Epithelial cell of esophagus (primary cell): ENCODE measurements at places on chromosomes 7 and 10.
A peak's percentile ranks its signal among the peaks of the same experiment; 100 is the strongest.

GRCh38 chr7:70698219-70698832, 433.6 kb upstream of the GALNT17 start:
- peak; percentile 77 for DNase-seq

DNA sequence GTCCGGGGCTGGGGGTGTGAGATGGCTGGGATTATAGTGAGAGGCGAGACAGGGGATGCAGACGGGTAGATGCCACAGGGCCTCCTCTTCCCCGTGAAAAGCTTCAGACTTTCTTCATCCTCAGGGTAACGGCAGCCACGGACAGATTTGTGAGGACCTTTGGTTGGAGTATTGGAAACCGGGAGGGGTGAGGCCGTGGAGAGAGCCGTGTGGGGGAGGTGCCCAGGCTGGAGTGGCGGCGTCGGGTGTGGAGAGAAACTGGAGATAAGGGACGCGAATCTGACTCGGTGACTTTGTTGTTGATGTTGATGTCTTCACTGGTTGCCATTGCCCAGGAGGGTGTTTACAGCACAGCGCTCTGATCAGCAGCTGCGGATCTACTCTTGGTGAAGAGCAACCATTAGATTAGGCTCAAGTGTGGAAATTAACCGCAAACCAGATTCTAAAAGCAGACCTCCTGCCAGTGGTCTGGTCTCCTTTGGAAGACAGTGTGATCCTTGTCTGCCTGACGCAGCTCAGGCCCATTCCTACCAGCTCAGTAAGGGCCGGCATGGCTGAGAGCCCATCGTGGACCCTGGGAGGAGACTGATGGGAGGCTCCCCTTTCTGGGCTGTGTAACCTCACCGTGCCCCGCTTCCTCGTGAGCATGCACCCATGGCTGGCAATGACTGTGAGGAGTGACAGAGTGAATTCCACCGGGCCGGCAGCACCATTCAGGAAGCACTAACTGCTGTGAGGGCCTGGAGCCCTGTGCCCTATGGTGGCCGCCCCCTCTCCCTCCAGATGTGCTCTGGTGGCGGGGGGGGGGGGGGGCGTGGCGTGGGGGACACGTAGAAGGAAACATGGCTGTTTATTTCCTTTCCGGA, 90.3 kb downstream of the INPP5A start:
- DNase-seq = no peak

DNA sequence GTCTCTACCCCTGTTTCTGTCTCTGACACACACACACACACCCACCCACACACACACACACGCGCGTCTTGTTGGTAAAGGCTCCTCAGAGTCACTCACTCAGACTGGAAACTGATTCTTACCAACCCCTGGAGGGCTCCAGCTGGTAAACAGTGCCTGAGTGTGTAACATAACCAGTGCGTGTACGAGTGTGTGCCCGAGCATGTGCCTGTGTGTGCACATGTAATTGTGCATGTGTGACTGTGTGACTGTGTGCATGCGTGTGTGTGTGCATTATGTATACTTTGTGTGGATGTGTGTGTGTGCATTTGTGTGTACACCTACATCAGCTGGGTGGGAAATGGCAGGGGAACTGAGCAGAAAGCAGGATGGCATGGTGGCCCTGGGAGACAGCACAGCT, 317.1 kb downstream of the WDR37 start:
- DNase-seq = no peak

- peak; percentile 87 for DNase-seq
These were observed 36.9 kb upstream of the SH2D4B start for GRCh38 chr10:80500572-80501380.

DNA sequence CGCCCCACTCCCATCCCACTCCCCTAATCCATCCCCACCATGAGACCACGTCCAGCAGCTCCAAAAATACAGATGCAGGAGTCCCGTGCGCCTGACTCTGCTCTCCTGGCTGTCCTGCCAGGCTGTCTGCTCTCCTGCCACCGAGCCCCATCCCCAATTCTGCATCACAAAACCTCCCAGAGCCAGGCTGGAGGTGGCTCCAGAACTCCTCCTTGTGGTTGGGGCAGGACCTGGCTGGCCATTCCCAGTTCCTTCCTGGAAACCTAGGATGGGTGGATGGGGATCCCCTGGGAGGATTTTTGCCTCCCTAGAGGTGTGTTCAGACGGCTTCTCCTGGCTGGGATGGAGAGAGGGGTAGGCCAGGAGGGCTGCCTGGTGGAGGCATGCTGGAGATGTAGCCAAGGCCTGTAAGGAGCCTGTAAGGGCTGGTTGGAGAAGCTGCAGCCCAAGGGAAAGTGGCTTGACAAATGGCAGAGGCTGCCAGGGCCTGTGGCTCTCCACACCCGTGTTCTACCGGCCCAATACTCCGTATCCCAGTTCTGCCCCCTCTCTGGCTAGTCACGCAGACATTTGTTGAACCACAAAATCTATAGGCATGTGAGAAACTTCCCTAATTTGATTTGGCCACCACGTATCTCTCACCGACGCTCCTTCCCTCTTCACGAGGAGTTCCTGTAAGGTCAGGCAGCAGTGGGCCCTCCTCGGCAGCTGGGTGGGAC, 99.3 kb downstream of the ARHGAP22 start:
- DNase-seq = no peak

DNA sequence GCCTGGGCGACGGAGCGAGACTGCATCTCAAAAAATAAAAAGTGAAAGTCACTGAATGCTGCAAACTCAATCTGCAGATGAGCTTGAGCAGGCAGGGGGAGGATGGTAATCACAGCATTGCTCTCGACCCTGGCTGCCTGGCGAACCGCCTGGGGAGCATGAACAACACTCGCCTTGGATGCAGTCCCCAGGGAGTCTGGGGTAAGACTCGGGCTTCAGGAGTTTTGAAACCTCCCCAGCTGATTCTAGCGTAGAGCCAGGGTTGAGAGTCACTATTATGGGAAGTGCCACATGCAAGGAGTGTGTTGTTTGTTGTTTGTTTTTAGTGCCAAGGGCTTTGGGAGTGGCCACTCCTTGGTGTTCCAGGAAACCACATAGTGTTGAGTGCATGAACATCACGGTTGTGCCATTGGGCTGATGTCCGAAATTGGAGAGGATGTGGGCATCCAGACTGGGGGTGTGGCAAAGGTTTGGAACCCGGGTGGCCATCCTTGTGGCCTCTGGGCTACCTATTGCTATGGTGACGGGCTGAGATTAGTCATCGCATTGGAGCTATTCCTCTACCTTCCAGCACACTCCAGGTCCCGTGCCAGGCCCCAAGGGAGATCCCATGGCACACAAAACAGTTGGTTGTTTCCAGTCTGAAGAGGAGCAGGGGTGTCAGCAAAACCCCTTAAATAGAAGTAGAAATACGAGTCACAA, 92.6 kb downstream of the RGS10 start:
- peak; percentile 34 for DNase-seq

DNA sequence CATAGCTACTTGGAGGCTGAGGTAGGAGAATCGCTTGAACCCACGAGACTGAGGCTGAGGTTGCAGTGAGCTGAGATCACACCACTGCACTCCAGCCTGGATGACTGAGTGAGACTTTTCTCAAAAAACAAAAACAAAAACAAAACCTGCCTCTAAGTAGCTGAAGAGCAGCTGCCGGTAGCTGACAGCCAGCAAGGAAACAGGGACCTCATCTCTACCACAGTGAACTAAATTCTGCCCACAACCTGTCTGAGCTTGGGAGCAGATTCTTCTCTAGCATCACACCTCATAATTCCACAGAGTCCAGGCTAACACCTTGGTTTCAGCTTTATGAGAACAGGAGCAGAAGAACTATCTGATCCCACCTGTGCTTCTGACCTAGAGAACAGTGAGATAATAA, 246.2 kb downstream of the KCND2 start:
- DNase-seq = no peak

GRCh38 chr7:3011211-3011852, 32.3 kb downstream of the CARD11 start:
- DNase-seq = no peak

- DNase-seq = no peak
These were observed 242.8 kb downstream of the ELFN1 start for GRCh38 chr7:1912593-1913465.

GRCh38 chr7:86477343-86477935, 166.3 kb upstream of the GRM3 start:
- DNase-seq = no peak

DNA sequence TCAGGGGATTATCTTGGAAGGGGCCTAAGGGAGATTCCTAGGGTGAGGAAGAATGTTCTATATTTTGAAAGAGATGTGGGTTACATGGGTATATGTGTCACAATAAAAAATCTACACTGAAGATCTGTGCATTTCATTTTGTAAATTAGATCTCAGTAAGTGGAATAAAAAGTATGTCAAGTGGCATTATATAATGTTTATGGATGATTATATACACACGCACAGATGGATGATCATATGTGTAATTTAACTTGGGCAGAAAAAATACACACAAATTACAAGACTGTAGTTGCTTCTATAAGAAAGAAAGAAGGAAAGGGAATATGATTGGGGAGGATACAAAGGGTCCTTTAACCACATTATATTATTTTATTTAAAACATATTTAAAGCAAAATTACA, 18.5 kb downstream of the ASZ1 start:
- DNase-seq = no peak

- peak; percentile 31 for DNase-seq
These were observed 290.1 kb upstream of the KIAA1217 start for GRCh38 chr10:23918839-23919238.

GRCh38 chr7:87510411-87510875, 35.0 kb upstream of the ABCB4 start:
- no peak for DNase-seq

DNA sequence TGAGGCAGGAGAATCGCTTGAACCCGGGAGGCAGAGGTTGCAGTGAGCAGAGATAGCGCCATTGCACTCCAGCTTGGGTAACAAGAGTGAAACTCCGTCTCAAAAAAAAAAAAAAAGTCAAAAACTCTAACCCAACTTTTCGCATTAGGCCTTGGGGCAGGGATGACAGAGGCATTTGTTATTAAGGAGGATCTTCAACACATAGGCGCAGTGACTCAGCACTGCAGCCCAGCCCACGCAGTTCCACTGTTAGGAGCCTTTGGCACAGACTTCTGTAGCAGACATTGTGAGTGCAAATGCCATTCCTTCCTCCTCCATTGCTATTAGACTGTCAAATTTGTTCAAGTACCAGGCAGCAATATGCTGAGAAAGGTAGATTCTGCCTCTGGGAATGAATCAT, 43.1 kb upstream of the KLHL7 start:
- DNase-seq = peak; percentile 91

DNA sequence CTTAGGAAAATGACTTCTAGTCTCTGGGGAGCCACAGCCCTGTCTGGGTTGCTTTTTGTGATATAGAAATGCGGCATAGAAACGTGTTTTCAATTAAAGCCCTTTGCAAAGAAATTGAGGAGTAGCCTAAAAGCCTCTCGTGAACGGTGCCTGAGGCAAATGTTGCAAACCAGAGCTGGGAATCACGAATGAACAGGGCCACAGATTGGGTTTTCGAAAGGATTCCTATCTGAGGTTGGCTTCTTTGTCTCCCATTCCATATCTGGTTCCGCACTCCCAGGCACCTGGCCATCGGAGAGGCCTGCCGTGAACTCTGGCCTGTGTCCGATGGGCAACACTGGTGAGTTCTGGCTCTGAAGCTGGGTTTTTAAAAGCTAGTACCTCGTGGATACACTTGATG, 221.6 kb downstream of the TCF7L2 start:
- DNase-seq = no peak

GRCh38 chr10:124552691-124553276, 91.2 kb downstream of the LHPP start:
- no peak for DNase-seq

DNA sequence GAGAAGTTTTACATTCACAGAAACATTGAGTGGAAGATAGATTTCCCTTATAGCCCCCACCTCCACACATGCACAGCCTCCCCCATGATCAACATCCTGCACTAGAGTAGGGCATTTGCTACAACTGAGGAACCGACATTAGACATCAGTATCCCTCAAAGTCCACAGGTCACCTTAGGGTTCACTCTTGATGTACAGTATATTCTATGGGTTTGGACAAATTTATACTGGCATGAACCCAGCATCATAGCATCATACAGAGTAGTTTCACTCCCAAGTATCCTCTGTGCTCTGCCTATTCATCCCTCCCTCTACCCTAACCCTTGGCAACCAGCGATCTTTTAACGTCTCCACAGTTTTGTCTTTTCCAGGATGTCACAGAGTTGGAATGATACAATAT, 64.4 kb downstream of the VSTM4 start:
- DNase-seq = no peak

GRCh38 chr10:92126100-92126650, 164.7 kb downstream of the CPEB3 start:
- peak; percentile 56 for DNase-seq

- peak; percentile 77 for DNase-seq
These were observed 139.8 kb upstream of the NAMPT start for GRCh38 chr7:106424476-106425016.

DNA sequence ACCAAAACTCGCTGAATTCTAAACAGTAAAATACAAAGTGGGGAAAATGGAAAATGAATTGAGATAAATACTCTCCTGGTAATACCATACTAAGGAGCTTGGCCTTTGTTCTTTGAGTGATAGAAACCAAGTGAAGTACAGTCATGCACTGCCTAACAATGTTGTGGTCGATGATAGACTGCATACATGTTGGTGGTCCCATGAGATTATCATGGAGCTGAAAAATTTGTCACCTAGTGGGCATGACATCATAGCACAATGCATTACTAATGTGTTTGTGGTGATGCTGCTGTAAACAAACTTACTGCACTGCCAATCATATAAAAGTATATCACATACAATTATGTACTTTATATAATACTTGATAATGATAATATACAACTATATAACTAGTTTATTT, 419.1 kb downstream of the ARL4A start:
- no peak for DNase-seq

GRCh38 chr10:77530011-77530410, 107.6 kb downstream of the KCNMA1 start:
- DNase-seq = no peak

DNA sequence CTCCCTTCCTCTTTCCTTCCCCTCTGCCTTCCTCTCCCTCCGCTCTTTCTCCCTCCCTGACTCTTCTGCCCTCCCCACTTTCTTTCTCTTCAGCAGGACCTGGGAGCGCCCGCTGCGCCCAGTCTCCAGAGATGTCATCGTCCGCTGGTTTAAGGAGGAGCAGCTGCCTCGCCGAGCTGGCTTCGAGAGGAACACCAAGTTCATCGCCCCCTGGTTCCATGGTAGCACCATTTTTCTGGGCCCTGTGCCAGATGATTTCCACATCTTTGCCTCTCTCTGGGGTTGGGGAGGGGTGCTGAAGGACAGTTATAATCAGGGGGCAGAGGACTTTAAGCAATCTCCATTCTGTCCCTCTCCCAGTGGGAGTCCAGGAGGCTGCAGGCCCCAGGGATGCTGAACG, 71.6 kb downstream of the SH2D4B start:
- no peak for DNase-seq

GRCh38 chr7:32126843-32127242, 56.6 kb upstream of the PDE1C start:
- DNase-seq = no peak

- DNase-seq = peak; percentile 71
These were observed 1.4 kb upstream of the TSPAN15 start for GRCh38 chr10:69449841-69450240.

GRCh38 chr10:1180071-1180730, 124.0 kb downstream of the WDR37 start:
- no peak for DNase-seq
